ENCODE measurements at places on chromosomes 6 and 20.

DNA sequence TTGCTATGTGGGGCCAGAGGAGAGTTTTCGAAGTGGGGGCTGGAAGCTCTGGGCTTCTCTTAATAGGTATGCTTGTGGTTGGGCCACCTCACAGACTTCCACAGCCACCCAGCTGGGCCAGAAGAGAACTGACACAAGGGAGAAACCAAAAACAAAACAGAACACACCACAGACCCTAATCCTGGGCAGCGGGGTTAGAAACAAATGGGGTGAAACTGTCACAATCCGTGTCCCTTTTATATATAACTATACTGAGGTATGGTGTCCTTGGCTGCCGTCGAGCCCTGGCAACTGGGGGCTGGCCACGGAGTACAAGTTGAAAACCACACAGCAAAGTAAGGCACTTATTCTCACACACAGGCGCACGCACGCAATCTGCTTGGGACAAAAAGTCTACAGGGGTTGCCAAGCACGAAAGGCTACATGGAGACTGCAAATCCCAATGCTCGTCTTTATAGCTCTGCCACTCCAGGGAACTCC is 78.3 kb downstream of the TRAM2 start:
- no peak for DNase-seq

DNA sequence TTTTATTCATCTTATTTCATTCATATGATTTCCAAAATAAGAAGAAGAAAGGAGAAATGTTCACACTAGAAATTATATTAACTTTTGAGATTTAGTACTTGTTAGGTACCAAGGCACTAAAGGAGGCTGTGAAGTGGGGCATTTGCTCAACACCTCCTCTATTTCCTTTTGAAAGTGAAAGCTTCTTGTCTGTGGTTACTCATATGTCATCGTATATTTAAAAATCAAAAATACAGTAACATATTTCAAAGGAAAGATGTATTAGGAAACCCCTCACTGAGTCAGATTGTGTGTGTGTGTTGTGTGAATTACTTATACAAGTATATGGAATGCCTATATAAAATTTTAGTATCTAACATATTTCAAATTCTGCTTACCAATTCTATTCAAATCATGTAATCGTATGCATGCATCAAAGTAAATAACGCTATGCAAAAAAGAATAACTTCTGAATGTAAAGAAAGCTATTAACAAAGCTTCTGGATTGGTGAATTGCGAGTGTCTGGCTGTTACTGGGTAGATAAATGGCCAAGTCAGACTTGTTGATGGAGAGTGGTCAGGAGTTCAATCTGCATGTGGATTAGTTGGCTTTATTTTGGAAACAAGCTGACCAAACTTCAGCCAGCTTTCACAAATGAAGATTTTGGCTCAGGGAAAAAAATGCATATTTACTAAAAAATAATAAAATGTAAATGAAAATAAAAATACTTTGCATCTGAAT is 70.9 kb downstream of the PACRG start:
- DNase-seq: no peak

DNA sequence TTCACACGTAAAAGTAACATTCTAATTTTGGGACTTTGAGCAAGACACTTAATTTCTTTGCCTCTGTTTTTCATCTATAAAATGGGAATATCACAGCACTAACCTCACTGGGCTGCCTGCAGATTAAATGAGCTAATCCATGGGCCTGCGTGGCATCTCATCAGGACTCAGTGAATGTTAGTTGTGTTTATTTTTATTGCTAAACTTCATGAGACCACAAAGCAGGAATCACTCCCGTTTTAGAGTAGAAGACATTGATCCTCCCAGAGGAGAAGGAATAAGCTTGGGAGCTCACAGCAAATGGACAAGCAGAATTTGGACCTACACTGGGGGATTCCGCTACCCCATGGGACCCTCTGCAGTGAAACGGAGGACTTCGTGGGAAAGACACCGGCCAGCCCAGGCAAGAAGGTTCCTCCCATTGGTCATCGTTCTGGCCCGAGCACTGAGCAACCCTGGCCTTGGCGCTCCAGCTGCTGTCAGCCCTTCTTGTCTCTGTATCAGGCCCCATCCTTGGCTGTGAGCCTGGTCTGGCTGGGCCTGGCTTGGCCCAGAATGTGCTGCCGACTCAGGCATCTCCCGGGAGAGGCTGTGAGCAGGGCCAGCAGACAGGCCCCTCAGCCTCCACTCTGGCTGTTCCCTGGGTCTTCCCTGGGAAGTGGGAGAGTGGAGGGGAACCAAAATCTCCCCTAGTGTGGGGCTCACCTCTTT is 79.8 kb downstream of the NFATC2 start:
- DNase-seq: no peak

DNA sequence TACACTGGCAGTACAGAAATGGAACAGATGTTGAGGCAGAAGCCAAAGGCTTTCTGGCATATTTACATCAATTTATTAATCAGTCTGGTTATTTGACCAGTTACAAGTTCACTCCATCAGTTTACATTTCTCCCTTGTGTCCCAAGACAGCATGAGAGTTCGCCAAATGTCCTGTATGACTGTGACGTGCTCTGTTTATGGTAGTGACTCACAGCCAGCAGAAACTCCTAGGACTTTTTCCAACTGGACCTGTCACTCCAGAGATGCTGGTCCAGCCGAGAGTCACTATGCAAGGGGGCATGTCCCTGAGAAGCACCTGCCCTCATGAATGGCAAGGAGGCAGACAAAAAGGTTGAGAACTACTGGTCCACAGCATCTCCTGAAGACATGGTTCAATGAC is 160.0 kb downstream of the LRFN2 start:
- DNase-seq: no peak

GRCh38 chr20:57411406-57412283 is 20.4 kb downstream of the RBM38 start:
- no peak for DNase-seq

GRCh38 chr6:132246120-132246617 is 155.1 kb downstream of the MOXD1 start:
- no peak for DNase-seq

GRCh38 chr6:91633374-91634111 is 1046.7 kb upstream of the MAP3K7 start:
- no peak for DNase-seq

DNA sequence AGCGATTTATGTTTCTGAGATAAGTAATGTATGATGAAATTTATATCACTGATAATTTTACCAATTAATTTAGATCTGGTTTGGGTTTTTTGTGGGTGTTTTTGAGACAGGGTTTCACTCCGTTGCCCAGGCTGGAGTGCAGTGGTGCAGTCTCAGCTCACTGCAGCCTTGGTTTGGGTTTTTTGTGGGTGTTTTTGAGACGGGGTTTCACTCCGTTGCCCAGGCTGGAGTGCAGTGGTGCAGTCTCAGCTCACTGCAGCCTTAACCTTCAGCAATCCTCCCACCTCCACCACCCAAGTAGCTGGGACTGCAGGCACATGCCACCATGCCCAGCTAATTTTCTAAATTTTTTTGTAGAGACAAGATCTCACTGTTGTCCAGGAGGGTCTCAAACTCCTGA is 13.0 kb downstream of the MRS2 start:
- DNase-seq: no peak

GRCh38 chr6:29451471-29452193 is 5.2 kb downstream of the OR11A1 start:
- no peak for DNase-seq
